Bronchial epithelial cell (primary cell): ENCODE measurements at places on chromosomes 12 and 14. TPM values are rescaled to one million over a fixed set of nuclear protein-coding genes. Genes with fewer than 3 reads are reported as not detected.
A peak's percentile ranks its signal among the peaks of the same experiment; 100 is the strongest.

GRCh38 chr12:104944252-104944651 is 13.8 kb downstream of the SLC41A2 start:
- DNase-seq, result peak; percentile 83

DNA sequence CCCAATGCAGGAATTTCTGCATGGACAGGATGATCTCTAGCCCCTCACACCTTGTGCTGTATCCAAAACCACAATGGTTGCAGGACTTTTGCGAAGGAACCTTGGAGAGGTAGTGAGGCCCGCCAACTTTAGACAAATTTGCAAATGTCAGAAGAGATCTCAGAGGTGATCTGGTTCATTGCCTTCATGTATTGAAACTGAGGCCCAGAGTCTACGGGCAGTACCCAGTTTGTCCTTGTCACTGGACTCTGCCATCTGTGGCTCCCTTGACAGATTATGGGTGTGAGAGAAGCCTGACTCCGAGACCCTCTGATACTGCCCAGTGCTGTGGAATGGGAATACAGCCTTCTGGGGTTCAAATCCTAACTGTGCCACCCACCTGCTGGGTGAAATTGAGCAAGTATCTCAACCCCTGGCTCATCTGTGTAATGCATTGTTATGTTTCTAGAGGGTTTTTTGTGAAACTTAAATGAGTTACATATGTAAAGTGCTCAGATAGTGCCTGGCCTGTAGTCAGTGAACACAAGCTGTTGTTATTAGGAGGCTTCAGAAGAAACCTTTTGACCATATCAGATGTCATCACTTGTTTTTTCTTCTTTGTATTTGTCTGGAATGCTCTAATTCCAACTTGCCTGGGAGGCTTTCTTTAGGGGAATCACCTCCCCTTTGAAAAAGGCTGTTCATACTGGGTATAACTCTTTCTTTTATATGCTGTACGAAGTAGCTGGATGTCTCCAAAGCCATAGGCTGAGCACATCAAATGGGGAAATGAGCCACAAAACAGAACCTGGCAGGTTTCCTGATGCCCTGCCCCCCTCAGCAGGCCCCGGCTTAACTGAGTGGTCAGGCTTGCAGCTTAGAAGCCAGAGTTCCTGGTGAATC is 71.4 kb upstream of the SRSF5 start:
- DNase-seq, result peak; percentile 47

- DNase-seq, result peak; percentile 33
Observed at GRCh38 chr12:69583203-69583602, 2.1 kb upstream of the CCT2 start.

DNA sequence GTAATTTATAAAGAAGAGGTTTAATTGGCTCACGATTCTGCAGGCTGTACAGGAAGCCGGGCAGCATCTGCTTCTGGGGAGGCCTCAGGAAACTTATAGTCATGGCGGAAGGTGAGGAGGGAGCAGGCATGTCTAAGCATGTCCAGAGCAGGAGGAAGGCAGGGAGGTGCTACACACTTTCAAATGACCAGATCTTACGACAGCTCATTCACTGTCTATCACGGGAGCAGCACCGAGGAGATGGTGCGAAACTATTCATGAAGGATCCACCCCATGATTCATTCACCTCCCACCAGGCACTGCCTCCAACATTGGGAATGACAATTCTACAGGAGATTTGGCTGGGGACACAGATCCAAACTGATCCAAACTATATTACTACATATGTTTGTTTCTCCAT is 10.0 kb downstream of the SFSWAP start:
- peak; percentile 92 for DNase-seq

DNA sequence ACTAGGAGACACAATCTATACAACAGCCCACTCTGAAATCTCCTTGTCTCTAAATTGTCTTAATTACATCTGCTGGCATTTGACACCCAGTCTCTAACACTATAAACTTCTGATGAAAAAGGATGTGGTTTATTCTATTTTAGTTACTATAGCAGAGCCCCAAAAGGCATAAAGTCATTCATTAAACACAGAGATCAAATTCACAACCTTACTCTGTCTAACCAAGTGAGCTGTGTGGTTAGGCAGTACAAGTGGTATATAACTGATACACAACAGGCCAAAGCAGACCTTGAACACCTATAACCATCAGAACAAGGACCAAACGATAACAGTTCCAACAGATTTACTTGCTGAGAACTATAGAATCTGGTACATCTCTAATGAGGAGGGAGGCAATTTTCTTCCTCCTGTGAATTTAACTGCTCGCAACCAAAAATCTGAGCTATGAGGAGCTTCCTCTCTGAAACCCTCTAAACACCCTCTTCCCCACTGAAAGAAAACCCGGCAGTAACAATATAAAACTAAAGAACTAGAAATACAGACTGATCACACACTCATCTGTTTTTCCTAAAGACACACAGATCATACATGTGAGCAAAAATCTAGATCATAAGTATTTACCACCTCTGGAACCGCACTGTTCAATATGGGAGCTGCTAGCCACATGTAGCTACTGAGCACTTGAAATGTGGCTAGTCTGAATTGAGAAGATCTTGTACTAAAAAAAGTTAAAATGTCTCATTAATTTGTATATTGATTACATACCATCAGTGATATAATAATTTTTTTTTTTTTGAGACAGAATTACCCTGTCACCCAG is 17.7 kb downstream of the SPPL3 start:
- DNase-seq, result no peak

- DNase-seq, result no peak
Observed at GRCh38 chr12:94254270-94254669, 105.9 kb downstream of the PLXNC1 start.

GRCh38 chr12:27500546-27500945 is 23.5 kb upstream of the PPFIBP1 start:
- no peak for DNase-seq

- no peak for DNase-seq
Observed at GRCh38 chr14:79511146-79511545, 700.2 kb downstream of the DIO2 start.

- DNase-seq, result no peak
Observed at GRCh38 chr12:96749999-96750398, 157.1 kb upstream of the NEDD1 start.

DNA sequence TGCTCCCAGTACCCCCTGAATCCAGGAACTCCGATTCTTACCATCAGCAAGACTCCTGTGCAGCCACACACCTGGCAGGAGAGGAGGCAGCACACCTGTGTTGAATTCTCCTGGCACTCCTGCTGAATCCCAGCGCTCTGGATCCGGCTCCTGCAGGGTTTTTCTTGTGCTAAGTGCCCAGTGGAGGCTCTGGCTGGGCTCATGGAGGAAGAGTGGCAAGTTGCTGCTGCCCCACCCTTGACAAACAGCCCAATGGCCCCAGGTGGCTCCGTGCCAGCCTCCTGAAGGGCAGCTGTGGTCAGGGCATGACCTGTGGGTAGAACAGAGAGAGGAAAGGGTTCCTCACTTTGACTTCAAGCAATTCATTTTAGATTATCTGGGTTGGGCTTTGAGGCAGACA is 20.0 kb downstream of the CRACR2A start:
- DNase-seq, result no peak

DNA sequence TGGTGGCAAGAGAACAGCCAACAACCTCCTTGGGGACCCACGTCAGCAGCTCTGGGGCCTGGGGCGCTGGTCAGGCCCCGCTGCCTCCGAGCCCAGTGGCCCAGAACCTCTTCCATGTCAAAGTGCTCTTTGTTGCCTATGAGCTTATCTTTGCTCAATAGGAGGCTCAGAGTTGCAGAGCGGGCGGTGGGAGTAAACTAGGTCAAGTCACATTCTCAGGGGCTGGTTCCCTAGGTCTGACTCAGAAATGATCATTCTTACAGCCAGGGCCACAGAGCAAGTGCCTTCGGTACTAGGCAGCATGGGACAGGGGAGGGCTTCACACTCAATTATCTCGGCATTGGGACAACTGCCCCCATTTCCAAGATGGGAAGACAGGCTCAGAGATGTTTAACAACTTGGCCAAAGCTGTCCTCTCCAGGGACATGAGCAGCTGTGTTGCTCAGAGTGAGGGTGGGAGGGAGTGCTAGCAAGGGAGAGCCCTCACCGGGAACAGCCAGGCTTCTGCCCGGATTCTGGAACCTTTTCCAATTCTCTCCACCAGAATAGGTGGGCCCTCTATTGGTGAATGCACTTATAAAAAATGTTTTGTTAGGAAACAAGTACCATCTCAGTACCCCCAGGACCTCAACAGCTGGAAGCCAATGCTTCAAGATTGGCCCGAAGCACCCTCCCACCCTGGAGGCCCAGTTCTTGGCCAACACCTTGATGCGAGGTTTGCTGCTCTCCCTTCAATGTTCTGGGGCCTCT is 11.9 kb downstream of the SLC25A29 start:
- DNase-seq, result no peak

- peak; percentile 83 for DNase-seq
Observed at GRCh38 chr14:58465421-58465820, 37.9 kb downstream of the KIAA0586 start.

DNA sequence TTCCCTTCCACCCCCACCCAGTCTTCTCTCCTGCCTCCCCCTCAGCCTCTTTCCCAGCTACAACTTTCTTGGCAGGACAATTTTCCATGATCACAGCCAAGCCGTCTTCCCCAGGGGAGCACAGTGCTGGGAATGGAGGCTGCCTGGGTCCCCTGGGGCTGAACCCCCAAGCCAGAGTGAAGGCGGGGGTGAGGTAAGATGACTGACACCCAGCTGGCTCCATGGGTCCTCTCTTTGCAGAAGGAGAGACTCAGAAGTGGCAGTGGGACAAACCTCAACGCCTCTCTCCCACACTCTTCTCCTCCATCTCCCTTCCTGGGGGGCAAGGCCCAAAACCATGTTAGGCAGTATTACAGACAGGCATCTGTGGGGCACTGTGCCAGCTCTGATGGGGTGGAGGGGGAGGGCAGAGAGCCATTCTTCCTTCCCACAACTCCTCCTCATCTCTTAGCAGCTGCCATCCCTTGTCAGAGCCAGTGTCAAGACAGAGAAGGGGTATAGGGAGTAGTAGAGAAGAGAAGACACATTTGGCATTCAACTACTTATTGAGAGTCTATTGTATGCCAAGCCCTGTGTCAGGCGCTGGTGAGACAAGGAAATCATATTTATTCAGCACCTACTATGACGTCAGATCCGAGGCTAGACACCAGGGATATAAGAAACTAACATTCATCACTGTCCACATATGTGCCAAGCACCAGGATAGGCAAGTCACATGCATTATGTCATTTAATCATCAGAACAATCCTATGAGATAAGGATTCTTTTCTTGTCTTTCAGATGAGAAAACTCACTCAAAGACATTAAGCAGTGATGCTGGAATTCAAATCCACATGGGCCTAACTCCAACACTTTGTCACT is 3.6 kb downstream of the ITGA7 start:
- DNase-seq, result no peak

GRCh38 chr14:52119030-52119429 is 50.2 kb upstream of the NID2 start:
- no peak for DNase-seq

DNA sequence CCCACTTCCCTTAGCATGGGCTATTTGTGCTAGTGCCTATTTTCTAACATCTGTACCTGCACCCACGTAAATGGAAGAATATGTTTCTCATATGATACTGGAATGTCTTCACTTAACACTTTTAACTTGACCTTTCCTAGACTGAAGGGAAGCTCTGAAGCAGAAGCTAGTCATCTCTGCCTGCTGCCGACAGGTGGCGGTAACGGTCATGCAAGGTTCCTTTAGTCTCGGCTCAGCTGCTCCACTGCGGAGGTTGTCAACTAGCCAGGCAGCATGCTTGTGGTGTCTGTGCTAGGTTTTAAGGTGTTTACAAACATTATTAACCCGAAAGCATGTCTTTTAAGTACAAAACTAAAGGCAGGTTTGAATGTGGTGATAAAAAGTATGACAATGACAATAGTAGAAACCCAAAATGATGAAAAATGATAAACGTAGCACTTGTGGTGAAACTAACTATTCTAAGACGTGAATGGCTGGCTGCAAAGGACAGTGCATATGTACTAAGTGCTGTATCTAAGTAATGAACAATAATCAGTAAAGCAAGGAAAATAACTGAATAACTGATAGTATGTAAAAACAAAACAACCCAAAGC is 117.2 kb downstream of the GRIN2B start:
- DNase-seq, result peak; percentile 56

GRCh38 chr12:77120156-77121085 is 55.1 kb upstream of the E2F7 start:
- peak; percentile 81 for DNase-seq

DNA sequence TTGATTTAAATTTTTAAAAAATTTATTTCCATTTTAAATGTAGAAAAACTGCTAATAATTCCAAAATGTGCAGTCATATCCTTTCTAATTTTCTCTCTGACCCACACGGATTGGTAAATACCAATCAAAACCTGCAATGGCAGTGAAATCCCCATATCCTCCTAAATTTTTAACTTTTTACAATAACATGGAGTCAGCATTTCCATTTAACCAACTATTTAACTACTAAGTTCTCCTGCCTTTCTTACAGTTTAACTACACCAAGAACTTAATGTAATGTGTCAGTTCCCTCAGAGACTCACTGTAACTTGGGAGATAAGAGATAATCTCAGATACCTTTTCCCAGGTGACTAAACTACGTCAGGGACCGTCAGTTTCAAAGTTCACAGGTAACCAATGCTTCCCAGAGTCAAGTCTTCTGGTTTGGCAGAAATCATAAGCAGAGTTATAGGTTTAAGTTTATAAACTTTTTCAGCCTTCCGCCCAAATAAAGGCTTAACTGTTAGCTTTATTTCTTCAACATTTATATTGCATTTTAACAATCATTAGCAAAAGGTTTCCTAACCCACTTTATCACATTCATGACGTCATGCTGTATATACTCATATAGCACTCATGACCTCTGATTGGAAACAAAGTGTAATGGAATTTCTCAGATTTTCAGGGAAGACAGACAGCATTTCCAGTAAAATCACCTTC is 7.6 kb downstream of the KRAS start:
- DNase-seq, result peak; percentile 27

DNA sequence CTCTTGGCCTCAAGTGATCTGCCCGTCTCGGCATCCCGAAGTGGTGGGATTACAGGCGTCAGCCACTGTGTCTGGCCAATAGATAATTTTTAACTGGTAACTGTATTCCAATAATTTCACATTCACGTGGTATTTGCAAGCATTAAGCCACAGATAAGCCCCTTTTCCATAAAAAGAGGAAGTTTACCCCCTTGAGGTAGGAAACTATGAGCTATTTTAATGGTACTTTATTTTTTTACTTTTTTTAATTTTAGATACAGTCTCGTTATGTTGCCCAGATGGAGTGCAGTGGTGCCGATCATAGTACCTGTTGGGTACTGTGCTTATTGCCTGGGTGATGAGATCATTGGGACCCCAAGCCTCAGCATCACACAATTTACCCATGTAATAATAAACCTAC is 42.9 kb upstream of the AP4S1 start:
- DNase-seq, result no peak

- DNase-seq, result no peak
Observed at GRCh38 chr12:9732921-9733461, at the start of gene CLECL1. TSS of gene CLECL1 (minus strand) at chr12:9733097.

BRMS1L gene
- 3.9 and 4.6 TPM in 2 replicates for total RNA-seq

POP5 gene
- total RNA-seq, result 26.3 and 33.2 TPM in 2 replicates

RPL36AL gene
- total RNA-seq, result 337 and 345 TPM in 2 replicates
